ENCODE measurements at places on chromosomes 16 and 17.

DNA sequence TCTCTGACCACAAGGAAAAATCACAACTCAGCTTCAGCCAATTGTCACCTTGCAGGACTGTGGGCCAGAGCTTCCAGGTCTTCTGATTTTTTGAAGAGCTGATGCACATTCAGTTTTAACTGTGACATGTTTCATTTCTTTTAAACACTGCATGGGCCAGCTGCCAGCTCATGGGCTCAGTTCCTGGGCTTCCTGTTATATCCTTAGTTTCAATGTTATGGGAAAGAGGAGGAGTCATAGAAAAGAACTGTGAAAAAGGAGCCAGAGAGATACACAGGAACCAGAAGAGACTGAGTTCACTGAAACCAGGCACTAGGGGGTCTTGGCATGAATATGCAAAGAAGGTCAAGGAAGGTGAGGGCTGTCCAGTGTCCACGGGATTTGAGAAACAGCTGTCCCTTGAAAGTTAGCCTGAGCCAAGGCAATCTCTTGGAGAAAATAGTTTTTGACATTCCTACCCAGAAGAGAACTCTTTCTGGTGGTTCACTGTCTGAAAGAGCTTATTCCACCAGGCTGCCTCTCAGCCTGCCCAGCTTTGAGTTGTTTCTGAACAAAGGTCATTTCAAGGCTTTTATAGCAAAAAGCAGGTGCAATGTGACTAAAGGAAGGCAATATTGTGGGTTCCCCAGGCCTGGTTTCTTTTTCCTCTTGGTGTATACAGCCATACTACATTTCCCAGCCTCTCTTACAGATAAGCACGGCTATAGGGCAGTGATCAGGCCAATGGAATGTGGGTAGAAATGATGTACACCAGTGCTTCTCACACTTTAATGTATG lies 10.5 kb downstream of the PDILT start:
- no peak for DNase-seq

DNA sequence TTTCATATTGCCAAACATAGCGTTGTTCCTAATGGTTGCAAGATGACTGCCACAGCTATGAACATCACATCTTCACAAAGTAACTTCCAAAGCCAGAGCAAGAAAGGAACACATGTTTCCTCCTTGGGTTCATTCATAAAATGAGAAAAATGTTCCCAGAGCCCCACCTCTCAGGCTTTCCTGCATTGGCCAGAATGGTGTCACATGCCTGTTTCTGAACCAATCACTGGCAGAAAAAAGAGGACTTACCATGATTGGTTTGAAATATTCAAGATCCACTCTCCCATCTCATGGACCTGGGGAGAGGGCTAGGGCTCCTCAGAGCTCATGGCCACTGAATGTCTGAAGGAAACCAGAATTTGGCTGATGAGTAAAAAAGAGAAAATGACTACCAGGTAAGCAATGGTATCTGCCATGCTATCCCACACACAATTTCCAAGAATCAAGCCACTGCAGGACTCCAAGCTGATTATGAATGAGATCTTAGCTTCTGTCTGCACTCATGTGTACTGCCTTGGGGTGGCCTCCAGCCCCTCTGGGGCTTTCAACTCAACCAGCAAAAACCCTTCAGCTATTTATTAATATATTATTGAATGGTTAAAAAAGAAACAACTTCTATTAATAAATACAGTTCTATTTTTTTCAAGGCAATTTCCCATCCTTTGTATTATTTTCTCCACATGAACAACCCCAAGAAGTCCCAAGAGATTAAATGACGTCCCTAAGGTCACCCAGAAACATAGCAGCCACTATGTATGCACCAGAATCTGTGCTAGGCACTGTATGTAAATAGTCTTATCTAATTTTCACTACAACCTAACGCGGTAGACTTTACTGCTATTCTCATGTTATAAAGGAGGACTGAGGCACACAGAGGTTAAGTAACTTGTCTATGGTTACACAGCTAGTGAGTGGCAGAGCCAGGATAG lies 61.4 kb upstream of the TMC5 start:
- DNase-seq = no peak

DNA sequence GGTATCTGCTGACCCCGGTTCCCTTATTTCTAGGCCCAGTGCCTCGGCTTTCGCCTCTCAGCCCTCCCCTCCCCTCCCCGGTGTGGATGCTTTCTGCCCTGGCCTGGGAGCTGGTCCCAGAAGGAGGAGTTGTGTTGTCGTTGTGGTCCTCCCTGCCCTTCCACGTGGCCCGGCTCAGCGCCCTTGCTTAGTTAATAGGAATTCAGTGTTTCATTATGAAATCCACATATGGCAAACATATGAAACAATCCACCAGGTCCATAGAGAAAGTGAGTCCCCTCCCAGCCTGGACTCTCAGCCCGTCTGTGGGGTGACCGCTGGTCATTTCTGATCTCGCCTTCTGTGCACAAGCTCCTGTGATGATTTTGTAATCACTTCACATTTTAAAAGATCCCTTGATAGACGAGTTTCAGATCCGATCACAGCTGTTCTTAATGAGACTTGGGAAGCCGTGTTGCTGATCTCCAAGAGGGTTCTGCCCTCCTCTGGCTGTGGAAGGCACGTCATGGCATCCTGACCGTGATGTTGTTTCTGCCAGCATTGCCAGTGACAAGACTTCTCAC lies 112.1 kb downstream of the BANP start:
- DNase-seq = no peak

- no peak for DNase-seq
Measured at GRCh38 chr17:65531256-65532100, 30.0 kb downstream of the AXIN2 start.

DNA sequence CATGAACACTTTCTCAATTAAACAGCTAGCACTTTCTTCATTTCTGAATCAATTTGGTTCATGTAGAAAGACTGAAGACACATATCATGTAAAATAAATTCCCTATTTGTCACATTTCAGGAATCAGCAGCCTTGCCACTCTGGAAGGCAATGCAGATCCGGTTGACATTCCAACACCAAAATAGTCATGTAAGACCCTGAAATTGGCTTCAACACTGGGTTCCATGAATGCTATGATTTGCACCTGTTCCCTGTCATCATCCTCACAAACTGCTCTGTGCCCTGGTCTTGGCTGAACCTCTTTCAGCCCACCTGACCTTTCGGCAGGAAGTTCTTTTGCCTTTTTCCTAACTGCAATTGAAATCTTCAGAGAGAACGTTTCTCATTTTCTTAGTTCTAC lies 156.9 kb downstream of the CDH8 start:
- no peak for DNase-seq

DNA sequence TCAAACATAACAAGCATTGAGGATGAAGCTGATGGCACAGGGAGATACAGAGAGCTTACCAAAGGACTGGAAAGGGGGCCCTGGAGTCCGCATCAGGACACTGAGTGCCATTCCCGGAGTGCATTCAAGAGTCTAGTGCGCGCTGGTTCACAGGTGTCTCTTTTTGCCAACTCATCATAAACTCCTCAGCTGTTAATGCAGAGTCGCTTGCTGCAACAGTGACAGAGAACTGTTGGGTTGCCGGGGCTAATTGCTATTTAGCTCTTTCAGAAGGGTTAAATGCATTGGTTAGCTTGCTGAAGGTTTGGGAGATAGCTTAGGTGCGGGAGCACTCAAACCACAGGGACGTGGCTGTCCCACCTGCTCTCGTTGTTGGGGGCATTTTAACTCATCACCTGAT lies 1091.6 kb upstream of the EEF2KMT start:
- DNase-seq = no peak

DNA sequence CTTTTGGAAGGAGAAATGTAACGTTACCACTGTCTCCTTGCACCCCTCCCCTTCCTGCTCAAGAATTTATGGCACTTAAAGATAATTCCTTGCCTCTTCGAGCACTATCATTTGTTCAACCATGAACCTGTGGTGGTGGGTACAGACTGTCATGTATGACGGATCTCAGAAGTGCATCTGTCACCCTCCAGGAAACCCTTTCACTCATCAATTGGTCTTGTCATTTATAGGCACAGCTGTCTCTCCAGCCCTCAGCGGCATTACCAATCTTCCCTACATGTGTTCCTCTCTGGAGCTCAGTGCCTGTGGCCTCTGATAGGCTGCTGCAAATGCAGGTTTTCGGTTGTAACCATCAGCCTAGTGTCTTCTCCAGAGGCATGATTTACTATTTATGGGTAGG lies 15.0 kb downstream of the CNTNAP4 start:
- DNase-seq = no peak

- no peak for DNase-seq
Measured at GRCh38 chr17:32323811-32324491, 18.0 kb downstream of the C17orf75 start.

GRCh38 chr17:640436-640835 lies 74.2 kb downstream of the VPS53 start:
- DNase-seq = no peak

- DNase-seq = peak; percentile 44
Measured at GRCh38 chr16:21645261-21645721, 7.1 kb downstream of the IGSF6 start.

- DNase-seq = peak; percentile 24
Measured at GRCh38 chr17:77572851-77573250, 385.7 kb upstream of the TNRC6C start.

GRCh38 chr16:78998879-78999278 lies 601.7 kb downstream of the MAF start:
- DNase-seq = no peak

DNA sequence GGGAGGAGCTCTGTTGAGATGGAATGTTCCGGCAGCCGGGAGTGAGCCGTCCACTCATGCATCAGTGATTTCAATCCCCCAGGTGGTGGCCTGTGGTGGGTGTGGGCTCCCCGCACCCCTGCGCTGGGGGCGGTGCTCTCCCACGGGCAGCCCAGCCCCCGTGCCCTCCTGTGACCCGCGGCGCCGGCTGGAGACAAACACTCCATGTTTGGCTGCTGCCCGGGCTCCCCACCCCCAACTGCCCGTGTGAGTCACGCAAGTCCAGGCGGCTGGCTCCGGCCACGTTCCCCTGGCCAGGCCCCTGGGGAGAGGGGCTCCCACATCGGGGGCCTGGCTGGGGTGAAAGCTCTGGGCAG lies 29.4 kb downstream of the CACNA1H start:
- no peak for DNase-seq

GRCh38 chr16:75459691-75460090 lies 4.8 kb downstream of the TMEM170A start:
- DNase-seq = no peak

- DNase-seq = no peak
Measured at GRCh38 chr17:82598256-82599119, 49.8 kb downstream of the WDR45B start.

- no peak for DNase-seq
Measured at GRCh38 chr16:88971371-88972097, 5.5 kb downstream of the CBFA2T3 start.

- no peak for DNase-seq
Measured at GRCh38 chr16:24170407-24170806, 85.7 kb upstream of the CACNG3 start.

GRCh38 chr17:1617620-1618174 lies 10.9 kb downstream of the SLC43A2 start:
- DNase-seq = peak; percentile 69

DNA sequence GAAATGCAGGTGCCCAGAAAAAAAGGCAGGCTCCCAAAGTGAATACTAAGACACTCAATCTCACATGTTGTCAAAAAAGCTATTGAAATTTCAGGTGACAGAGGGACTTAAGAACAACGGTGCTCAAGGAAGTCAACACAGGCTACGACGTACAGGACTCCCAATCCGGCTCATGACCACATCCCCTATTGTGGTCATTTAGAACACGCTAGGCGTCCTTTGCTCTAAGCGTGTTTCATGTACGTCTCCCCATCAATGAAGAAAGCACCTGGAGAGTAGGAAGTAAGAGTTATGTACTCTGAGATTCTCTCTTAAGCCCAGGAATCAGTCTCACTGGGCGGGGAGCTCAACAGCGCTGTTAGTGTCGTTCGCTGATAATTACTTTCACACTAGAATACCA lies 94.1 kb downstream of the MRM3 start:
- DNase-seq = no peak

DNA sequence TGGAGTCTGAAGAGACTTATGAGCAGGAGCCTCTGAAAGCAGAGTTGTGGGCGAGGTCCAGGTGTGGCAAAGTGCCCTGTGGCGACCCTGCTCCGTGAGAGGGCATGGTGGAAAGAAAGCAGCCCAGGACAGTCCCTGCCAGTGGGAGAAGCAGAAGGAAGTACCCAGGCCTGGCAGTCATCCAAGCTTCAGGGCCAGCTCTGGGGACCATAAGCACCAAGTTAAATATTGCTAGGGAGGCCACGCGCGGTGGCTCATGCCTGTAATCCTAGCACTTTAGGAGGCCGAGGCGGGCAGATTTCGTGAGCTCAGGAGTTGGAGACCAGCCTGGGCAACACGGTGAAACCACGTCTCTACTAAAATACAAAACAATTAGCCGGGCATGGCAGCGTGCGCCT lies 4.9 kb upstream of the ASGR1 start:
- DNase-seq = no peak

DNA sequence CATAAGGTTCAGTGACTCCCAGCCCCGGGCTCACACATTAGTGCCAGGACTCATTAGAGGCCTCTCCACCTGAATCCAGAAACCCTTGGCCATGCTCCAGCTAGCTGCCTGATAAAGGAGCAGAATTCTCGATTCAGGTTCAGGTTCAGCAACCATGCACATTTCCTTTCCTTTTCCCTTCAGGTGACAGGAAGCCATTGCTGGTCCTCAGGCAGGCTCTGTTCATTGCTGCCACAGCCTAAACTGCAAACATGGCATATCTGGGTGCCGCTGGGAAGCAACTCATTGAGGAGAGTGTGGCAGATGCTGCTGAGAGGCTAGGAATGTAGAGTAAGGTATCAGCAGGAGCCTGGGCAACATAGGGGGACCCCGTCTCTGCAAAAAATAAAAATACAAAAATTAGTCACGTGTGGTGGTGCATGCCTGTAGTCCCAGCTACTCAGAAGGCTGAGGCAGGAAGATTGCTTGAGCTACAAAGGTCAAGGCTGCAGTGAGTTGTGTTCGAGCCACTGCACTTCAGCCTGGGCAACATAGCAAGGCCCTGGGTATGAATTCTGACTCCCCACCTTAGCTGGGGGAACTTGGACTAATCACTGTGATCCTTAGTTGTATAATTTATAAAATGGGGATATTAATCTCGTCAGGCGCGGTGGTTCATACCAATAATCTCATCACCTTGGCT lies 28.7 kb downstream of the ARL4D start:
- DNase-seq = no peak

- no peak for DNase-seq
Measured at GRCh38 chr17:64632194-64632593, 29.9 kb downstream of the SMURF2 start.

- DNase-seq = no peak
Measured at GRCh38 chr16:5526826-5527225, 429.2 kb upstream of the EEF2KMT start.

- no peak for DNase-seq
Measured at GRCh38 chr16:70700101-70701020, 14.5 kb upstream of the MTSS2 start.
